A549 (cell line): ENCODE measurements at places on chromosomes 1 and 21.

DNA sequence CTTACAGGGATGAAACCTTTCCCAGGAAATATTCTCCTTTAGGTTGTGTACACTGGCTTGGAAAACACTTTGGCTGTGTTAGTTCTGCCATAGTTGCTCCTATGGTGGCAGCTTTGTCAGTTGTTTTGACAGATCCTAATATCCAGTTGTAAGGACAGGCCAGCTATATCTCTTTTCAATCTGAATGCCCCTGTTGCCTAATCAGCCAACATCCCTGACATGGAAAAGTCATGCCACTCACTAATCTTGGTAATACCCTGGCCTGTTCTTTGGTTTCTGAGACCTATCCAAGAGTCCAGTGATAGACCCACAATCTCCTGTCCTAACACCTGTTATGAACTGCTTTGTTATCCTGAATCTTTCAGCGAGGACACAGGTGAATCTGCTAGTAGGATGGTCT lies 148.8 kb downstream of the MRPL39 start:
- no peak for DNase-seq

DNA sequence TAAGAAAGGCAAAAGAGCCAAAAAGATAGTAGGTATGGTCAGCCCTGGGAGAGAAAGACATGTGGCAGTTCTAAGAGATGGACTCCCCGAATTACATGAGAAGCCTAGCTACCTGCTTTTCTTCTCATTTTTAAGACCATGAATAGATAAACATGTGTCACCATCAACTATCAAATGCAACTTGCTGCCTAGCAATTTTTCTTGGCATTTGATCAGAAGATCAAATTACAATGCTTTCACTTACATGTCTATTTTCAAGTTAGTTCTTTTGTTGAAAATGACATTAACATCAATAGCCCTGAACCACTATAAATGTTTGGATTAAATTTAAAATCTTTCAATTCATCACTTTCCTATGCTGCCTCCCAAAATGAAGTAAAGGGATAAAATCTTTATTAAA lies 212.3 kb downstream of the HHIPL2 start:
- DNase-seq, result no peak

GRCh38 chr1:71350805-71351204 lies 270.0 kb upstream of the ZRANB2 start:
- DNase-seq, result no peak

GRCh38 chr1:25563330-25564215 lies 20.2 kb downstream of the LDLRAP1 start:
- DNase-seq, result no peak

DNA sequence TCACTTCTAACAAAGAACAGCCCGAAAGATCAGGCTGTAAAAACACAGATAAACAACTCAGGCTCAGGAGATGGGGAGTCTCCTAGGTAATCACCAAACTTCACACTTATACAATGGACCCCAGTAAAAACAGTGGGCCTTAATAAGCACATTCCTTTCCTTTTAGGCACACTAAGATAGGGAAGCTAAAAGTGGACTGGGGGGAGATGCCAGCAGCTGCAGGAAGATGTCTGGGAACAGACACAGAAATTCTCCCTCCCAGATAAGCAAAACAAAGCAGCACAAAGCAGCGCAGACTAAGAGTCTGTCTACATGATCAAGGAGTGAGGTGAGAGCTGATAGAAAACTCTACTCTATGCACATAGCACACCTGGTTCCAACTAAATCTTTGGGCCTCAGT lies 29.0 kb upstream of the CTBS start:
- DNase-seq, result no peak

DNA sequence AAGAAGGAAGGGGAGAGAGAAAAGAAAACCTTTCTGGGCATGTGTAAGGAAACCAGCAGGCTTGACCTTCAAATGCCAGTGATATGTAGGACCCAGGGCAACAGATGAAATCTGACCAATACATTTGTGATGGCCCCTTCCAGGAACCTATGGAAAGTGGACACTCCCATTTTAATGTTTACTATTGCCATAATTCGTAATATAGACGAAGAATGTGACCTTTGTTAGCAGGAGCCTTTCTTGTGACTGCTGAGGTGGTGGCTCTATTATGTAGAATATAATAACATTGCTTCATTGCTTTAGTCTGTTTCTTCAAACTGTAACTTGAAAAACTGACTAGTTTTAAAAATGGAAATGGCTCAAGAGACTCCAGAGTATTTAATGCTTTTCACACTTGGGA lies 150.8 kb downstream of the MAGI3 start:
- no peak for DNase-seq
